ENCODE measurements at places on chromosomes 2 and 18.

DNA sequence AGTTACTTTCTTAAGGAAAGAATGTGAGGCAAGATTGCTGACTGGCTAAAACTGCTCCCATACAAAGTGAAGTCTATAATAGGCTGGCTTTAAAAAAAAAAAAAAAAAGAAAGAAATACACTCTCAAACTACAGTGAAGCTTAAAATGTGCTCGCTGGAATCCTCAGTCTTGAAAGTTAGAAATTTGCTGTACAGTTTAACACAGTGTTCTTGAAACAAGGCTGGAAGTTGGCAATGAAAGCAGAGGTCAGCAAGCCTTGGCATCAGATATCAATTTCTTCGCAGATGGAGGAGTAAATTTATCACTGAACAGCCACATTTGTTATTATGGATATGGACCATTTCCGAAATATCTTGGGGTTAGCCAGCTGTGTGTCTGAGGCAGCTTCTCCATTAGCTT is 392.9 kb downstream of the ZNF516 start:
- no peak for DNase-seq

GRCh38 chr2:158191076-158191895 is 89.6 kb downstream of the UPP2 start:
- no peak for DNase-seq

GRCh38 chr18:13800505-13801259 is 23.3 kb upstream of the MC5R start:
- peak; percentile 74 for DNase-seq

DNA sequence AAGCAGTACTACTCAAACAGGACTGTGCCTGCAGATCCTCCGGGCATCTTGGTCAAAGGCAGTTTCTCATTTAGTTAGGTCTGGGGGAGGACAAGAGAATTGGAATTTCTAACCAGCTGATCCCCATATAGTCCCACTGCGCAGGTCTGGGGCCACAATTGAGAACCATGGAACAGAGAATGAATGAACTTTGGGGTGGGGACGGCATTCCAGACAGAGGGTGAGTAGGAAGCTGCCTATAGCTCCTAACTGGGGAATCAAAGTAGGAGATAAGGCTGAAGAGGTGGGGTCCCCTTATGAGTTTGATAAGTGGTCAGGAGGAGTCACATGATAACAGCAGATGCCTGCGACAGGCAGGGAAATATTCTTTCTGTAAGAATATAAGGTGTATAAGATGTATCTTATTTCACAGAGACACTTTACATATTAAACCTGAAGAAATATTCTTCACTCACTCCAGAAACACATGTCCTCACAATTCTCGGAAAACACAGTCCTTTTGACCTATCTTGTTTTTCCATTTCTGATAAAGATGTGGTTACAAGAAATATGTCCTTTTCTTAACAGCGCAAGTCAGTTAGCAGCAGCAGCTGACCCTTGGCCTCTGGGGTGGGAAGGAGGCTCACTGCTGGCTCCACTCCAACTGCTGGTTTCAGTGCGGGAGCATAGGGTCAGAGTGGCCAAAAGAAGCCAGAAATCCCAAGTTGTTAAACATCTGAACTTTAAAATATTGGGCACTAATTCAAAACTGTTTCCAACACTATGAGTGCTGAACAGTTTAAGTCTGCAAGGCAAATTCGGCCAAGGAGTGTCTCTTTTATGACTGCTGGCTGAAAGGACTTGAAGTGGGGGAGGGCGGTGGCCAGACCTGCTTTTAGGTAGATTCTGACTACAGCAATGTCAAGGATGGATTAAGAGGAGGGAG is 12.6 kb upstream of the TMEM214 start:
- DNase-seq: no peak

- no peak for DNase-seq
These were observed 1088.7 kb downstream of the SUCLG1 start for GRCh38 chr2:83370419-83370762.

- peak; percentile 5 for DNase-seq
These were observed 20.7 kb upstream of the NT5DC4 start for GRCh38 chr2:112699984-112700667.

DNA sequence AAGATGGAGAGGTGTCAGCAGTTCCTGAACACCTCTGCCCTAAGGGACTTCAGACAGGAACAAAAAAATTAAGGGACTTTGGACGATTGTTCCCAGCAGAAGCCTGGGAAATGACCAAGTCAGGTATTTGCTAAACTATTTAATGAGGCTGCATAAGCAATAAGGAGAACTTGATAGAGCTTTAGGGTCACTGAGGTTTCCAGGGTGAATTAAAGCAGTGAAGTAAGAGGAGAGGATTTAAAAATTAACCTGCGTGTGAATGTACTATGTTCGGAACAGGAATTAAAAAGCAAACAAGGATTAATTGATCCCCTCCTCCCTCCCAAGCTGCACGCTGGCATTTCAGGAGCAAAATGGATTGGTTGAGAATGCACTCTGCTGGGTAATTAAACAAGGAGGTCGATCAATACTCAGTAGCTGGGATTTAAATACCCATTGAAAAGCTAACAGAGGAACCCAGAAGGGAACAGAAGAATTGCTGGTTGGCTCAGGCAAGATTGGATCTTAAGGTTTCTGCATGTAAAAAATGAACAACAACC is 157.2 kb downstream of the RNF152 start:
- DNase-seq: no peak

DNA sequence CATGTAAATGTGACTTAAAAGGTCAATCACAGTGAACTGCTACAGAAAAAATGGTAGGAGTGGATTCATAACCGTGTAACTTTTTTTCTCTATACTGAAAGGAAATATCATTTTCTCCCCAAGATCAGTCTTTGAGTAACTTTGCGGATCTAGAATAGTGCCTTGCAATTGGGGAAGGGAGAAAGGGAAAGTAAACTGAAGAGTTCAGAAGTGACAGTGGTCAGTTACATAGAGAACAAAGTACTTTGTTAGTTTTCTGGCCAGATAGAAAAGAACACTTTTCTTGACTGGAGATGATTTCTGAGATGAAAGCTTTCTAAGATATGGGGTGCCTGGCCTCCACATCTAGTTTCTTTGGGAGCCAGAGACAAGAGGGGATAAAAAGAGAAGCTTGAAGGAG is 26.6 kb downstream of the PARD3B start:
- no peak for DNase-seq

- peak; percentile 69 for DNase-seq
These were observed 84.1 kb upstream of the POMC start for GRCh38 chr2:25252291-25253152.
